ENCODE measurements at places on chromosomes 6 and 20.

DNA sequence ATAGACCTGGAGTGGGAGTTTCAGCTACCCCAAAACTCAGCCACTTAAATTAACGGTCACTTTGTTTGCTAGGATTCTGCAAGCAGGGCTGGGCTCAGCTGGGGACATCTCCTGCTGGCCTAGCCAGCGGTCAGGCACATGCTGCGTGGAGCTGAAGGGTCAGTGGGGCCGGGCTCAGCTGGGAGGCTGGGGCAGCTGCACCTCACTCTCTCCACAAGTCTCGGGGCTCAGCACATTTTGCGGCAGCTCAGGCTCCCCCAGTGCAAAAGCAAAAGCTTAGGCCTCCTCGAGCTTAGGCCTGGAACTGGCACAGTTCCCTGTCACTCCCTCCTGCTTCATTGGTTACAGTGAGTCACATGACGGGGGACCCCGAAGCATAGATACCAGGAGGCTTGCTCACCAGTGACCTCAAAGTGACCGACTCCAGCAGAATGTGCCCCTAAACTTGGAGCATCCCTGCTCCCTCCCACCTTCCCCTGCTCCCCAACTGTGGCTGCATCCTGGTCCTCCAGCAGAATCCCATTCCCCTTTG is 80.6 kb upstream of the CST7 start:
- no peak for DNase-seq

- DNase-seq, result peak; percentile 90
Measured at GRCh38 chr6:15628499-15629131, 34.2 kb downstream of the DTNBP1 start.

- DNase-seq, result no peak
Measured at GRCh38 chr6:56026455-56027180, 151.2 kb upstream of the BMP5 start.

GRCh38 chr6:10561611-10562199 is 40.6 kb downstream of the GCNT2 start:
- no peak for DNase-seq

DNA sequence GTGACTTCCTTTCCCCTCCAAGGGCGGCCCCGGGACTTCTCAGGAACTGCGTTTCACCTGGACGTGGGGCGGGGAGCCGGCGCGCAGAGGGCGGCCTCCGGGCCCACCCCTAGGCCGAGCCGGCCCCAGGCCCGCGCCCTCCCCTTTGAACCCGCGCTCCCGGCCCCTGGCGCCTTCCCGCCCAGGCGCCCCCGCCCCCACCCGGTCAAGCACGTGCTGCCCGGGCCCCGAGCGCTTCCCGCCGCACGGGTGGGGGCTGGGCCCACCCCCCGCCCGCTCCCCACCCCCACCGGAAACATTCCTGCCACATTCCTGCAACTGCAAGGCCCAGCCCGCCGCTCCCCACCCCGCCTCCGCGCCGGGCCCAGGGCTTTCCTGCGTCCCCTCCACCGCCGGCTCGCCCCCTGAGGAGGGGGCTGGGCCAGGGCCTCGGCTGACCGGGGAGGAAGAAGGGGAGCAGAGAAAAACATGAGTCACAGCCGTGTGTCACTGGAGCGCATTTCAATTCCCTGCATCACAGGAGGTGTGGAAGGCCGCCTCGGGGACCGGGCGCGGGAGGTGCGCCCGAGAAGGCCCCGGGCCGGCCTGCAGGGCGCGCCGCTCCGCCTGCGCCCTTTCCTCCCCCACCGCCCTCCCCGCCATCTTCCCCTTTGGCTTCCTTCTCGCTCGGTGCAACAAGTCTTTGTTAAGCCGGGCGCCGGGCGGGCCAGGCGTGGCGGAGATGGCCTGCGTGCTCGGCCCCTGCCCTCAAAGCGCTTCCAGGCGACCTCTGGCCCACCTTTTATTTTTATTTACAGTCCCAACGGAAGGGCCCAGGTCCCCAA is 1.2 kb upstream of the HMGA1 start:
- peak; percentile 85 for DNase-seq

DNA sequence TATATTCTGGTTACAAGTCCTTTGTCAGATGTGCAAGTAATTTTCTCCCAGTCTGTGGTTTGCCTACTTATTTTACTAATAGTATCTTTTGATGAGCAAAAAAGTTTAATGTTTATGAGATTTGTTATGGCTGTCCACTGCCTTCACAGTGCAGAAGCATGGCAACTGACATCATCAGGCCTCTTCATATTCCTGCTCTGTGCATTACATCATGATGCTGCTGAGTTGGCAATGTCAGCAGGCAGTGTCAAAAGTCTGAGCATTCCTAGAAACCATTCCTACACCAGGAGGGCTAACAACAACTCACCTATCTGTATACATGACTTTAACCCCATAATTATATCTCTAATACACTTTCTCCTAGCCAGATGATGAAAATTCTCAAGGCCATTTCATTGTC is 10.8 kb upstream of the OR2B2 start:
- DNase-seq, result no peak

DNA sequence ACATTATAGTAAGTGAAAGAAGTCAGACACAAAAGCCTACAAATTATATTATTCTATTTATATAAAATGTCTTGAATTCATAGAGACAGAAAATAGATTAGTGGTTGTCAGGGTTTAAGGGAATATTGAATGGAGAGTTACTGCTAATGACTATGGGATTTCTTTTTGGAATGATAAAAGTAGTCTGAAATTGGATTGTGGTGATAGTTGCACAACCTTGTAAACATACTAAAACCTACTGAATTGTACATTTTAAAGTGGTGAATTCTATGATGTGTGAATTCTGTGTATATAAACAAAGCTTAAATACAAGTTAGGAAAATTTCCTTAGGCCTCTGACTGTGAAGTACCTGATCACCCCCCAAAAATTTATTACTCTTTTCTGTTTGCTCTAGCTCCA is 343.1 kb downstream of the TFAP2B start:
- DNase-seq, result no peak

DNA sequence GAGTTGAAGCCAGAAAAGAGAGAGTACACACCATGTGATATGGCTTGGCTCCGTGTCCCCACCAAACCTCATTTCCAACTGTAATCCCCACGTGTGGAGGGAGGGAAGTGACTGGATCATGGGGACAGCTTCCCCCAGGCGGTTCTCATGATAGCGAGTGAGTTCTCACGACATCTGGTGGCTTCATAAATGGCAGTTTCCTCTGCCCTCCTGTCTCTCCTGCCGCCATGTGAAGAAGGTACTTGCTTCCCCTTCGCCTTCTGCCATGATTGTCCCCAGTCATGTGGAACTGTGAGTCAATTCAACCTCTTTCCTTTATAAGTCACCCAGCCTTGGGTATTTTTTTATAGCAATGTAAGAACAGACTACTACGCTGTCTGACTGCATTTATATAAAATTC is 40.3 kb downstream of the TAF4 start:
- DNase-seq, result no peak

DNA sequence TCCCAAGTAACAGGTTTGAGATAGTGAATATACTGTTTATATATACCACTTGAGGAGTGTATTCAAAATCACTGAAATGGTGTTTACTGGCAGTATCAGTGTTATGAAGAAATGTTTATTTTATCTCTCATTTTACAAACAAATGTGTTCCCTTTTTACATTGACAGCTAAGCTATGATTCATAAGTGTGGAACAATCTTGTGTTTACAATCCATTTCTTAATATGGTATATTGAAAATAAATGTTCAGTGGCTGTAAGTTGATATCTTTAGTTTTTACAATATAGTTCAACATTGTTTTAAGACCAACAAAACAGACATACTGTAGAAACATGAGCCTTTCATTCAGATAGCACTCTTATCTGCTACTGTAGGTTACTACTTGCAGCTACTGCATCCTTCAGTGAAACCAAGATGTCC is 14.3 kb downstream of the PHF3 start:
- DNase-seq, result no peak
